Transverse colon (tissue), 4 donors: ENCODE measurements at places on chromosomes 11 and 22. TPM values are rescaled to one million over a fixed set of nuclear protein-coding genes. Genes with fewer than 3 reads are reported as not detected.
A peak's percentile ranks its signal among the peaks of the same experiment; 100 is the strongest.

DNA sequence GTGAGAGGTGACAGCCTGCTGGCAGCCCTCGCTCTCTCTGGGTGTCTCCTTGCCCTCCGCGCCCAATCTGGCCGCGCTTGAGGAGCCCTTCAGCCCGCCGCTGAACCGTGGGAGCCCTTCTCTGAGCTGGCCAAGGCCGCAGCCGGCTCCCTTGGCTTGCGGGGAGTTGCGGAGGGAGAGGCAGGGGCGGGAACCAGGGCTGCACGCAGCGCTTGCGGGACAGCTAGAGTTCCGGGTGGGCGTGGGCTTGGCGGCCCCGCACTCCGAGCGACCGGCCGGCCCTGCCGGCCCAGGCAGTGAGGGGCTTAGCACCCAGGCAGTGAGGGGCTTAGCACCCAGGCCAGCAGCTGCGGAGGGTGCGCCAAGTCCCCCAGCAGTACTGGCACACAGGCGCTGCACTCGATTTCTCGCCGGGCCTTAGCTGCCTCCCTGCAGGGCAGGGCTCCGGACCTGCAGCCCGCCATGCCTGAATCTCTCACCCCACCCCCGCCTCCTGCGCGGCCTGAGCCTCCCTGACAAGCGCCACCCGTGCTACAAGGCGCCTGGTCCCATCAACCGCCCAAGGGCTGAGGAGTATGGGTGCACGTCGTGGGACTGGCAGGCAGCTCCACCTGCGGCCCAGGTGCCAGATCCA lies 1526.1 kb downstream of the FAM181B start:
- no peak for DNase-seq

The RFPL1 gene
- not detected for total RNA-seq

DNA sequence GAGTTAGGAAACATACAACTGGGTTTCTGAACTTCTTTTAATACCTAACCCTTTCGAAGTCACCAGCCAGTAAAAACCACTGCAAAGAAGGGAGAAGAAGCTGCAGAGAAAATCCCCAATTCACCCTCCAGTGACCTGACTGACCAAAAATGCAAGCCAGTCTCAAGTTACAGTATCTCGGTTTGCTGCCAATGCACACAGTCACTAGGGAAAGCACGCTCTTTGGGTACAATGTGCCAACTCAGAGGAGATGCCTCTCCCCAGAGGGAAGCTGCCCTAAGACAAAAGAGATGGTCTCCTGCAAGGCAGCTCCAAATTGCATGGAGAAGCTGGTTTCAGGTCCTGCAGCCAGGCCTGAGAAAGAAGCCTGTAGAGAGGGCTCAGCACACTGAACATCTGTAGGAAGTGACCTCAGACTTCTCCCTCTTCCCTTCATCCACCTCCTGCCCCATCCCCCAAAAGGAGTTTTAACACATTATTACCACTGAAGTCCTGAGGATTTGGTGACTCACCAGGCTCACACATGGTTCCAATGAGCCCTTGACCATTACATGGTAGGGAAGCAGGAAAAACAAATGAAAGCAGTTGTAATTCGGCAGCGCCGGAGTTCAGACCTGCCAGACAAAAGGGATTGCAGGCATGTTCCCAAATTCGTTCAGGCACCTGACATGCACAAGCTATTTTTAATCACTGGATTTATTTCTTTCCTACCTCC lies 90.1 kb downstream of the ETS1 start:
- DNase-seq = no peak

The SLC25A18 gene
- total RNA-seq = 0.75 TPM

DNA sequence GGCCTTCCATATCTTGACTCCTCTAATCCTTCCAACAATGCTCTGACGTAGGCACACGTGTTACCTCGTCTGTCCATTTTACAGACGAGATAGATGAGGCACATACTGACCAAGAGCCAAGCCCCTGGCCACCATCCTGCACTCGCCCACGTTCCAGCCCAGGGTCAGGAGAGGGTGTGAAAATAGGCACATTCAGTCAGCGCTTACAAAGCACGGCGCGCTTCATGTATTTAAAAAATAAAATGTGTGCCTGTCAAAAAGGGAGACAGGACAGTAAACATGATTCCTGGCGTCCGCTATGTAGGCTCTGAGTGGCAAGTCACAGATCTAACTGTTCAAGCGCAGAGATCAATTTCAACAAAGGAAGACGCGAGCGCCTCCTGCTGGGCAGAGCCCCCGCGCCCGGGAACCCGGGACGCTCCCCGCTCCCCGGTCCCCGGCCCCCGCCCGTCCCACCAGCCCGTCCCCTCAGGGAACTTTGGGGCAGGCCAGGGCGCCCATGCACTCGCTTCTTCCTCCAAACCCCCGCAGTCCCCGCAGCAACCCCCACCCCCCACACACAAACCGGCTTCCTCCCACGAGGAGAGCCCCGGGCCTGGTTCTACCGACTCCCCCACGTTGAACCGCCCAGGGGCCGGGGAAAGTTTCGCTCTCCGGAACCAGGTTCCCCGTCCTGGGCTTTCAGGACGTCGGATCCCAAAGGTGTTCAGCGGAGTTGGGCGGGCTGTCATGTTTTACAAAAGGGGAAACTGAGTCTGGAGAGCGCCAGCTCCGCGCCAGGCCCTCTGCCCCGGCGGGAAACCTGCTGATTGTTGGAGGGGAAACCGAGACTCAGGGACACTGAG lies 10.4 kb upstream of the C1QTNF6 start:
- DNase-seq = peak; percentile 94

GRCh38 chr11:117724104-117724503 lies 72.9 kb downstream of the DSCAML1 start:
- no peak for DNase-seq

The TMEM126A gene
- total RNA-seq = 4.0 TPM

- DNase-seq = no peak
Observed at GRCh38 chr11:45238724-45239123, 47.4 kb downstream of the SYT13 start.

- no peak for DNase-seq
Observed at GRCh38 chr22:27293721-27294445, 507.7 kb downstream of the MN1 start.

The SLC17A6 gene
- not detected for total RNA-seq

- DNase-seq = no peak
Observed at GRCh38 chr22:23414727-23415489, 165.2 kb downstream of the IGLL1 start.

- no peak for DNase-seq
Observed at GRCh38 chr11:32396331-32396730, 39.0 kb downstream of the WT1 start.

- peak; percentile 80 for DNase-seq
Observed at GRCh38 chr11:2700415-2701211, 819 bp upstream of the KCNQ1OT1 start.

- DNase-seq = no peak
Observed at GRCh38 chr22:26321469-26321913, 107.6 kb upstream of the ASPHD2 start.

GRCh38 chr22:47052236-47053012 lies 290.0 kb downstream of the TBC1D22A start:
- DNase-seq = no peak

The OR8J1 gene
- not detected for total RNA-seq

The TMEM45B gene
- 218 TPM for total RNA-seq

The TRIM3 gene
- total RNA-seq = 205 TPM
